ENCODE measurements at places on chromosomes 16 and 17. TPM values are rescaled to one million over a fixed set of nuclear protein-coding genes. Genes with fewer than 3 reads are reported as not detected.

CD300E gene
- total RNA-seq: not detected

ZFHX3 gene
- 1.3 TPM for total RNA-seq

FLII gene
- total RNA-seq: 180 TPM

HS3ST2 gene
- total RNA-seq: not detected

KRTAP4-3 gene
- total RNA-seq: not detected

ADAP2 gene
- total RNA-seq: 1.2 TPM

CHD9NB gene
- 0.20 TPM for total RNA-seq

KRT13 gene
- not detected for total RNA-seq

SULT1A4 gene
- 1.2 TPM for total RNA-seq

SLC12A3 gene
- not detected for total RNA-seq

TEX14 gene
- total RNA-seq: not detected

DNA sequence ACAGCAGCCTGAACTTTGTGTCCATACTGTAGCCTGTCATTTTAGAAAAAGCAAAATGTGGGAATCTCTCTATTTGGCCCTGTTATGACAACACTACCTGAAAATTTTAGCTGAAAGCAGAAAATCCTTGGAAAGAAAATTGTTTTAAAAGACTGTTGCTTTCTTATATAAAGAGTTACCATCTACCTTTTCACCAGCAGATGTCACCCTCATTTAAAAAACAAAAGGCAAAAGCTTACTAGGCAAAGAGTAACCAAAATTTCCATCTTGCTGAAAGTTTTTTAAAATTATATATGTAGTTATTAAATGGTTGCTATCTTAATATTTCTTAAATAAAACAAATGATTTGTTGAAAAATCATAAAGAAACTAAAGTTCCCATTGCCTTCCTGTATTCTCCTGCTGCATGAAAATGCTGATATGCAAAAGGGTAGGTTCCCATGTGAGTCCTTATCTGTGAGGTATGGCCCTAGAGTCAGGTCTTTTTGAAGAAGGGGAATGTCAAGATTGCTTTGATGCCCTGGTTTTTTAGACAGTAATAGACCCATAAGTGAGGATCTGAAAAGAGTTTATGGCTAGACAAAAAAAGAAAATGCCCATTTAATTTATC lies 61.0 kb downstream of the TNRC6C start:
- DNase-seq: peak; percentile 46

- DNase-seq: no peak
These were observed 2.4 kb downstream of the ZNF267 start for GRCh38 chr16:31875928-31876547.

DNA sequence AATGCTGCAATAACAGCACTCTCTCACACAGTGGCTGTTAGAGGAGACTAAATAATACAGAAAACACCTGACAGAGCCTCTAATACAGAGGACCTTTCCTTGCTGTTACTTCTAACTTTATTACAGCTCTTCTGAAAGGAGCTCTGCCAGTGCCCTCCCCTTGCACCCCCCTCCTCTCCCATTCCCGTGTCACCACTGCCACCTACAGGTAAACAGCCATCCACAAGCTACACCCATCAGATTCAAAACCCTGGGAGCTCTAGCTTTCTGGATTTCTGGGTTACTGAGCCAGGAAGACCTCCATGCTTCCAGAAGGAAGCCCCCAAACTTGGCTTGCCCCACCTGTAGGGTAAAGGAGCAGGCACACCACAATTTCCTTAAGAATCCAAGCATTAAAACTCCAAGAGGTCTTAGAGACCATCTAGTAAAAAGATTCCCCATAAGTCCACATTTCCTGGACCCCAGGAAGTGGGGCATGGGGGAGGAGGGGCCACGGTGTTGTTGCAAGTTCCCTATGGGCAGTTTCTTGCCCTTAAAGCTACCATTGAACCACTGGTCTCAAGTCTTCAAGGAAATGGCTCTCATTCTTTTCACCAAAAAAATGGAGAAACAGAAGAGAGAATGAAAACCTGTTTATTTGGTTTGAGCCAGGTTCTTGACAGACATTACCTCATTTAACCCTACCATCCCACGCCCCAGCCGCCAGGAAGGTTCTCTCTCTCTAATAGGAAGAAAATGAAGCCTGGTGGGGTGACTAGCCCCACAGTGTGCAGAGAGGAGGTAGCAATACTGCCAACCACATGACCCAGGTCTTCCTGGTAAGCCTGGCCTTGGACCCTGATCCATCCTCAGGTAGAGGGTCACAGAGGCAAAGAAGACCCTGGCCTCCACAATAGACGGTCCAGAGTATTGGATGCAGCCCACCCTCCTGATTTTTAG lies 52.8 kb downstream of the TOM1L2 start:
- DNase-seq: peak; percentile 79

DNA sequence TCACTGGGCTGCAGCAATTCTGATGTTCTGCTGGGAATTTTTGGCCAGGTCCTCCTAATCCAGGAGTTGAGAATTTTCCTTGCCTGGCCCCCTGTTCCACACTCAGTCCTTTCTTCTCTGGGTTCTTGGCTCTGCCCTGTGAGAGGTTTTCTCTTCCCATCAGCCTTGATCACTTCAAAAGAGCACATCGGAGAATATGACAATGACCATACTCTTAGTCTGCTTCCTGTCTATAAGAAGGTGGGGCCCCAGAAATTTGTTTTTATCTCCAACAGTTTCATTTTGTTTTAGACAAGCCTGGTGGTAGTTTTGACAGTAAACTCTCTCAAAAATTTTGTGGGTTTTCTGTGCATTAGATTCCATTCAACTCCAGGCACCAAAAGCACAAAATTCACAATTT lies 70.7 kb downstream of the C17orf67 start:
- DNase-seq: no peak

- DNase-seq: no peak
These were observed 2.4 kb upstream of the MARVELD3 start for GRCh38 chr16:71623597-71623996.

- no peak for DNase-seq
These were observed 2.0 kb upstream of the RAP1GAP2 start for GRCh38 chr17:2794111-2794803.

DNA sequence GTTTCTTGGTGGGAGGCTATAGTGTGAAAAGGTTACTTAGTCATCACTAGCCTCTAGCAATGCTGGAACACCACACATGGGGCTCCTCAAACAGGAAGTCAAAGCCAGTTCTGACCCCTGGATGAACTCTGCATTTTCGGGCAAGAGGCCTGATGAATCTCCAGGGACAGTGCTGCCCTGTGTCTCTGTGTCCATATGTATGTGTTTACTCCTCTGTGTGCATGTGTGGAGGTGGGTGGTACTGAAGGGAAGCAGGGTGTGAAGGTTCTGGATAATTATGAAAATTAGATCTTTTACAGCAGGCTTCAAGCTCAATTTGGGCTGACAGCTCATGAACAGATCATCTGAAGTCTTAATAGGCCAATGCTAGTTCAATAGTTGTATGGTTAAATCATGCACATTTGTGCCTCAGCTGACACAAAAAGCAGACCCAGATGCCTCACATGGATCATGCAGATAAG lies 133.6 kb downstream of the SNX11 start:
- DNase-seq: peak; percentile 91

DNA sequence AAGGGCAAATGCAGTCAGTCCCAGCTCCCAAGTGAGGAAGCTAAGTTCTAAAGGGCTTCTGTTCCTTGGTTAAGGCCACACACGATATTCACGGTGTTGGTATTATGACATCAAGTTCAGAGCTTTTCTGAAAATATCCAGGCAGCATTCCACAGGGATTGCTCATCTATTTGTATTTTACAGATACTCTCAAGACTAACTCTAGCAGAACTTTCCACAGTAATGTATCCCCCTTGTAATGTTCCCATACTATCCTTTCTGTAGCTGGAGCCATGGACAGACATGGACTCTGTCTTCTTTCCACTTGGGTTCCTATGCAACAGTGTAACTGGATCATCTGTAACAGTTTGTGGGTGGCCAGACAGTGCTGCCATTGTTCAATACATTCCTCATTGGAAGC lies 13.5 kb downstream of the SDR42E1 start:
- peak; percentile 91 for DNase-seq

- no peak for DNase-seq
These were observed 95.1 kb downstream of the PRKCA start for GRCh38 chr17:66397486-66397885.

DNA sequence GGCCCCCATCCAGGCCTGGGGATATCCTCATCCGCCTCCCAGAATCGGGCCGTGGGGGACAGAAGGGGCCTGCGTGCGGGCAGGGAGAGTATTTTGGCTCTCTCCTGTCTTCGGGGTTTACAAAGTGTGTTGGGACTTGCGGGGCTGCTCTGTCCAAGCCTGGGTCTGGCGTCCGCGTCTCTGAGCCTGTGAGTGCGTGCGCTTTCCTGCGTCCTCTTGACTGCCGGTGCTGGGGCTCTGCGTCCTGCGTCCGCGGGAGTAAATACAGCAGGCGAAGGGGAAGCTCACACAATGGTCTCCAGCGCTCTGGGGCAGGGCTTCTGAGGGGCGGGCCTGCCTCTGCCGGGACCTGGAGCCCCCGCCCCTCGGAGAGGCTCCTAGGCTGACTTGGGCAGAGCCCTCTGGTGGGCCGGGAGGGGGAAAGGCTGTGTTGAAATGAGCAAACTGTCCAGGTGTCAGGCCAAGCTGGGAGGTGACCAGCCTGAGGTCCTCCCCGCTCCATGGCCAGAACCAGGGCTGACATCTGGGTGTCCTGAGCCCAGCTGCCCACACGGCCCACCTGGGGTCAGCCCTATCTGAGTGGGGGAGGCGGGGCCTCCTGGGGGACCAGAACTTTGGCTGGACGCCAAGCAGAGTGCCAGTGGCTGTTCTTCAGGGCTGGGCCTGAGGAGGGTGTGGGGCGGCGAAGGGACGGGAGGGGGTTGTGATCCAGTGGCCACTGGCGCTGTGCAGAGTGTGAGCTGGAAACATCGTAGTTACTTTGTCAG lies 233.6 kb downstream of the SEC14L1 start:
- no peak for DNase-seq

- DNase-seq: peak; percentile 51
These were observed 418 bp downstream of the SOCS3 start for GRCh38 chr17:78359321-78359996.

- DNase-seq: no peak
These were observed 269.7 kb upstream of the MAF start for GRCh38 chr16:79870016-79870886.

DNA sequence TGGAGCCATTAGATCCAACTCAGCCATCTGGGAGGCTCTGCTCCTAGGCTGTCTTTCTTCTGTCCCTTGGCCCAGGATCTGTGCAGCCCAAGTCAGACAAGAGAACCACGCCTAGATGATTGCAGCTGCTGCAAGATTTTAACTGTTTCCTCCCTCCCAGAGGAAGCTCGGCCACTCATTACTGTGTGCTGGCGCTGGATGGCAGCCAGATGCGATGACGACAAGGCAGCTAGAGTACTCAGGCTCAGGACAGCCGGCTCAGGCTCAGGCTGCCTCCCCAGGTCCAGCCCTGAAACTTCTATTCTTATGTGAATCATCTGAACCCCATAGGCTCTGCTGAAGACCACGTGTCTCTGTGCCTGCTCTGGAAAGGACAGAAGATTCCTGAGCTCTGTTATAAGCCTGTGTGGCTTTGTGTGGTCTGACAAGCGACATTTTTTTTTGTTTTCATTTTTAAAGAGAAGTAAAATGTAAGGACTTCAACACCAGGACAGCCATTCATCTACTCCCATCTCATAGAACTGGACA lies 32.1 kb upstream of the FBXW10B start:
- peak; percentile 99 for DNase-seq

GRCh38 chr17:17790637-17791464 lies 45.9 kb downstream of the SREBF1 start:
- DNase-seq: no peak

- DNase-seq: no peak
These were observed 127.2 kb downstream of the CCDC144A start for GRCh38 chr17:16817201-16817600.

DNA sequence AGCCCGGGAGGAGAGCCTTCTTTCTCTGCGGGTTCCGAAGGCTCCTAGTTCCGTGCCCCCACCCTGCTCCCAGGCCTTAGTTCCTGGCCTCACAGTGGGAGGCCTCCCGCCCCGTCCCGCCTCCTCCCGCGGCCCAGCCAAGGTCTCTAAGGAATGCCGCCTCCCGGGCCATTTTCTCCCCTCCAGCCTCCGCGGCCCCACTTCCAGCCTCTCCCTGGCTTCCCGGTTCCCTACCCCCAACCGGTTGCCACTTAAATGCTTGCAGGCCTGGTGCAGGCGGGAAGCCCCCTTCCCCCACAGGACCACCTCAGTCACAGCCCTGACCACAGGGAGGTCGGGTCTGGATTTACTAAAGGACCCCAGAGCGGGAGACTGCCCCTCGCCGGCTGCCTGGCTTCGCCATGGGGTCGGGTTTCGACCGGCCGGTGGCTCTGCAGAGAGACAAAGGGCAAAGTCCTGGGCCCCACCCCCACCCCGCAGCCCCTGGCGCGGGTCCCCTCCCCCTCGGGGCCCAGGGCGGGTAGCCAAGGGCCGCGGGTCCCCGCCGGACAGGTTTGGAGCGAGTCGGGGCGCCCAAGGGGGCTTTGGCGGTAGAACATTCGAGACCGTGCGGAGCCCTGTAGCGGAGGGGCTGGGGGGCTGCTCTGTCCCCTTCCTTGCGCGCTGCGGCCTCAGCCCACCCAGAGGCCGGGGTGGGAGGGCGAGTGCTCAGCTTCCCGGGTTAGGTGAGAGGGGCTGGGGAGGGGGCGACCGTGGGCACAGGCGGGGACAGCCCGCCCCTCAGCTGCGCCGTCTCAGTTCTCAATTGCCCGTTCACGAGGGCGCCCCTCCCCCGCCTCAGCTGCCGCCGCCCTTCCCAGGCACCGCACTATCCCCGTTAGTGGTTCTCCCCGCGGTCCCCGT lies 16.4 kb downstream of the IGF2BP1 start:
- DNase-seq: no peak

GRCh38 chr16:27441998-27442397 lies 40.0 kb downstream of the IL21R start:
- no peak for DNase-seq

Measured in M059J (cell line).